Posterior cingulate gyrus (tissue), 11 donors: ENCODE measurements at places on chromosomes 16 and 17.

DNA sequence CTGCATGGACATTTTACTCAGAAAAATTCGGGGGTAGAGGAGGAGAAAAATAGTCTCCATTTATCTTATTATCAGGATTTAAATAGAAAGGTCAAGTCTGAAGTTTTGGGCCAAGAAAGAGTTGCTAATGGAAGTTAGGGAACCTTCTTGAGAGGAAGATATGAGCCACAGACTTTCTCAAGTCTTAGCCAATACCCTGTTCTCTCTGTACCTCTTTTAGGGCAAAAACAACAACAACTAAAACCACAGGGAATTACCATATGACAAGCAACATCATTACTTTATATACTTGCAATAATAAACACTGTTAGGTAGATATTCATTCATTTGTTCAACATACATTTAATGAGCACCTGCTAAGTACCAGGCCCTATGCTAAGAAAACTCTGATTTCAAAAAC is 282.2 kb upstream of the CDH5 start:
- DNase-seq, result no peak

- DNase-seq, result peak; percentile 80
Measured at GRCh38 chr16:58249780-58250478, 44.9 kb downstream of the PRSS54 start.

- DNase-seq, result no peak
Measured at GRCh38 chr16:8931859-8932258, 31.8 kb downstream of the USP7 start.

DNA sequence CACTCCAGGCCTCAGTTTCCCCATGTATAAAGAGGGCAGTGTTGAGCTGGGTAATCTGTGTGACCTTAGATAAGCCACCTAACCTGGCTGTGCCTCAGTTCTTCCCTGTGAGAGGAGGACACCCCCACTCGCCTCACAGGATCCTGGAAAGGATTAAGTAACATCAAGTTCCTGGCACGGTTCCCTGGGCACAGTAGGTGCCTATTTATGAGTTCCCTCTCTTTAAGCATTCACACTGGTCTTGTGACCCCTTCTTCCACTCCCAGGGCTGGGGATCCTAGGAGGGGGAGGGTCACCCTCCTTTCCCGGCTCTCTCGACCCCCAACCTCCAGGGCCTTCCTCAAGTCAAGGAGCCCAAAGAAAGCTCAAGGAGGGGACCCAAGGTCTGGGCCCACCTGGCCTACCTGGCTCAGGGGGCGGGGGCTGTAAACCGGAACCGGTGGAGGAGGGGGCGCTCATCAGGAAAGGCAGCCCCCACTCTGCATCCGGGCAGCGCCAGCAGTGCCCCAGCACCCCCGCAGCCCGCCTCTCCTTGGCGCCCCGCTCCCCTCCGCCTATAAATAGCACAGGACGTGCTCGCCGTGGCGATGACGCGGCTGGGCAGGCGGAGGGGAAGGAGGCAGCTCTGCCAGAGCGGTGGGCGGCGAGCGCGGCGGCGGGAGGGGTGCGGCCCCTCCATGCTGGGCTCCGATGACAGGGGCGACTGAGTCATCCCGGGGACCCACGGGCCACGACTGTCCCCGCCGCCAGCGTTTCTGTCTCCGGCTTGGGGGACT is 9.4 kb downstream of the RPL19 start:
- peak; percentile 65 for DNase-seq

DNA sequence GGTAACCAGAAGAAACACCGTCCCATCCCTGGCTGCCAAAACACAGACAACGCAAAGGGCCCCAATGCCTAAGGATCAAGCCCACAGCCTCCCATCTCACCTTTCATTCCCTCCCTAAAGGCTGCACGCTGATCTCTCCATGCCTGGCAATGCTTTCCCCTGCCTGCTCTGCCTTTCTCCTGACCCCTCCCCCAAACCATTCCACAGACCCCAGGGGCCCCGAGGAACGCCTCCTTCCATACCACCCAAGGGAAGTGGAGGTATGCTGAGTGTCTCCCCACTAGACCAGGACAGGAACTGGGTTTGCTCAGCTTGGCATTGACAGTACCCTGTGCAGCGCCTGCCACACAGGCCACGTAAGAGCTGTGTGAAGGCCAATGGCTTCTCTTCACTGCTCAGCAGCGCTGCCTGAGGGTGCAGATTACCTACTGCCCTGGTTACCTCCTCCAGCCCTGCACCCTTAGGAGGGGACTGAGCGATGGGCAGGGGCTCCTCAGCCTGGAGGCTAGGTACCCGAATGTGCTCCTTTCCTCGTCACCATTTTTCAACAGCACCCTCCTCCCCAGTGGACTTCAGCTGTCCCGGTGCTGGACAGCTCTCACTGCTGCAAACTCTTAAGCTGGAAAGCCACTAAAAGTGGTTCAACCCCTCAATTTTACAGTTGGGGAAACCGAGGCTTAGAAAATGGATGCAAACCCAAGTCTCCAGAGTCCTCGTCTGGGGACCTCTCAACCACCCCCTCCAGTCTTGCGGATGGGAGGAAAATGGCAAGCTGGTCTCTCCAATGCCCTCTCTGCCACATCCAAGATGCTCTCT is 45.0 kb downstream of the SRCIN1 start:
- no peak for DNase-seq

- no peak for DNase-seq
Measured at GRCh38 chr17:2837147-2837561, 40.9 kb downstream of the RAP1GAP2 start.

GRCh38 chr17:13222975-13223374 is 205.1 kb upstream of the ELAC2 start:
- DNase-seq, result no peak

DNA sequence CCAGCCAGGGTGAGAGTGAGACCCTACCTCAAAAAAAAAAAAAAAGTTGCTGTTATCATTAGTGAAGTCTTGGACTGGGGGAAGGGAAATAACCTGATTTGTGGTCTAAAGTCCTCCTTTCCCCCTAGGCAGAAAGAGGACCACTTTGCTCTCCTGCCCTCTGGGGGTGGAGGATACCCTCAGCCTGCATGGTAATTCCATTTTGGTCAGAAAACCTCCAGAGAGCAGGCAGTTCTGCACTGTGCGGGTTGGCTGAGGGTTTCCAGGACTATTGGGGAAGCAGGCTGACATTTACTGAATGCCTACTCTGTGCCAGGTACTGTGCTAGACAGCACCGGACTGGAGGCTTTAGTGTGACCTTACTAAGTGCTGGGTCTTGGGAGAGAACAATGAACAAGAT is 2.6 kb downstream of the ADAP2 start:
- DNase-seq, result no peak
